ENCODE measurements at places on chromosomes 2 and 18.
A peak's percentile ranks its signal among the peaks of the same experiment; 100 is the strongest.

DNA sequence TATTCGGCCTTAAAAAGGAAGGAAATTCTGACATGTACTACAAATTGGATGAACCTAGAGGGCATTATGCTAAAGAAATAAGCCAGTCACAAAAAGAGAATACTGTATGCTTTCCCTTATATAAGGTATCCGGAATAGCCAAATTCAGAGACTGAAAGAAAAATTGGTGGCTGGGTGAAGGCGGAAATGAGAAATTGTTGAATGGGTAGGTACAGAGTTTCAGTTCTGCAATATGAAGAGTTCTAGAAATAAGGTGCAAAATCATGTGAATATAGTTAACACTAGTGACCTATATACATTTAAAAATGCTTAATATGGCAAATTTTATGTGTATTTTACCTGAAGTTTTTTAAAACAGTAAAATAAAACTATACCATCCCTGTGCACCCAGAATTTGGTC, 43.1 kb downstream of the RMP24 start:
- no peak for DNase-seq

DNA sequence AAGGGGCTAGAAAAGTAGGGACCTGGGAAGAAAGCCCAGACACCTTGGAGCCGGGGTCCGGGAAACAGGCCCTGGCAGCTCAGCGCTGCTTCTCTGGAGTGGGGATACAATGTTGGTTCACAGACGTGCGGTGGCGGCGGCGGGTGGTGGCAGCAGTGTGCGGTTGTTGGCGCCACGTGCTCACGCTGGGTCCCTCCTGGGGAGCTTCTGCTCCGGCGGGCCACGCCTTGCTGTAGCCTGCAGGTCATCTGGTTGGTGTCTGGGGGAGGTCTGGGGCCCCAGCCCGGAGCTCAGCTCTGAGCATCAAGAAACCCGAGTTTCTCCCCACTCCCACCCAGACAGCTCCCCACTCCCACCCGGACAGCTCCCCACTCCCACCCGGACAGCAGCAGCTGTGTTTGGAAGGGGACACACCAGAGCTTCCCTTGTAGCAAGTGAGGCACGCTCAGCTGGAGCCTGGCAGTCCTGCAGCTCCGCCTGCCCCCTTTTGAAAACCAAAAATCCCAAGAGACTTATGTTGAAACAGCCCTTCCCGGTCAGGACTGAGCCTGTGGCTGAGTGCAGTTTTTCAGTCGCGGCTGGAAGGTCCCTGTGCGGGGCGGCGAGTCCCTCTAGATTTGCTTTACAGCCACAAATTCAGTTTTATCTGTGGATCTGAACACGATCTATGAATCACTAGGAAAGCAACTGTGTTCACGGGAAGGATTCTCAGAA, 46.9 kb downstream of the NFATC1 start:
- peak; percentile 6 for DNase-seq

DNA sequence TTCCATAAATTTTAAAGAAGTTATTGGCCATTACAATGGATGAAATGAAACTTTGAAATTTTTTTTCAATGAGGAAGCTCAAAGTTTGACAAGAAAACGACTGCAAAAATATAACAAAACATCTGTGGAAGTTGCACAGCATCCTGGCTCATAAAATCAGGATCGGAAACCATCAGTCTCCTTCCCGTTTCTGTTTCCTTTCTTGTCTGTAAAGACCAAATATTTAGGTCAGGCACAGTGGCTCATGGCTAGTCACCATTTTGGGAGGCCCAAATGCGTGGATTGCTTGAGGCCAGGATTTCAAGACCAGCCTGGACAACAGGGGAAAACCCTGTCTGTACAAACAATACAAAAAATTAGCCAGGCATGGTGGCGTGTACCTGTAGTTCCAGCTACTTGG, 27.6 kb upstream of the SSB start:
- DNase-seq = no peak

DNA sequence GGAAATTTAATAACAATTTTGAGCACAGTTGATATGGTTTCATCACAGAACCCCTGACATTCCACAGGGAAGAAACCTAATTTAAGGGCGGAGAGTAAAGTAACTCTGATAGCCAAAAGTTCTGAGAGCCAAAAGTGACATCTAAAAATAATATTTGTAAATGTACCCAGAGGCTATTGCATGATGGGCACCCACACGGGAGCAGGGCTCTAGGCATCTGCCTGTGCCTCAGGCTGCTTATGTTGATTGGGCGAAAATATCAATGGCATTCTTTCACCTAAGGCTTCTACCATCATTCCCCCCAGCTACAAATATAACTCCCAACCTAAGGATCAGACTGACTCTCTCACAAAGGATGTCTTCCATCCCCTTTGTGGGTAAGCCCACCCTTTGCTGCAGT, 54.1 kb upstream of the PTPRM start:
- no peak for DNase-seq

DNA sequence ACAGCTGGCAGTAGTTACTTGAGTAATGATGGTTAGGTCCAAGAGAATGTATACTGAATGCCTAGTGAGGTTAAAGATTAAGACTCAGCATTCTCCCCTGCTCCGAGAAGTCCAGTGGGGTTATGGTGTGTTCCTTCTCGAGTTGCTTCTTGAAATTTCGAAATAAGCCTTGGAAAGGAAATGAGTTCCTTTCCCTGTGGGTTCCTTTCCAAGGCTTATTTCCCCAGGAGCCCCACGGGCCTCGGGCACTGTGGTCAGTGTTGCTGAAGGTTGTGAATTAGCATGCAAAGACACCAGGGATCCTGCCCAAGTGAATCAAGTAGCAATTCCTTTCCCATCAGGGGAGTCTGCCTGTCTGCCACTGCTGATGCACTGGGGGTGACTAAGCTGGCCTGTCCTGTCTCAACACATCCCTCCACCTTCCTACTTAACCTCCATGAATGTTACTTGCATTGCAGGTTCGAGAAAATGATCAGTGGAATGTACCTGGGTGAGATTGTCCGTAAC, 53.6 kb downstream of the HK2 start:
- DNase-seq = no peak

- no peak for DNase-seq
Observed at GRCh38 chr2:54918647-54919280, 131.5 kb downstream of the RTN4 start.

- no peak for DNase-seq
Observed at GRCh38 chr18:57683470-57683869, 61.8 kb upstream of the NARS1 start.

- peak; percentile 35 for DNase-seq
Observed at GRCh38 chr2:78992451-78992806, 33.1 kb upstream of the REG3G start.

GRCh38 chr18:78525366-78526111, 454.1 kb upstream of the SALL3 start:
- no peak for DNase-seq

- DNase-seq = no peak
Observed at GRCh38 chr2:125471963-125472362, 1184.0 kb upstream of the GYPC start.

DNA sequence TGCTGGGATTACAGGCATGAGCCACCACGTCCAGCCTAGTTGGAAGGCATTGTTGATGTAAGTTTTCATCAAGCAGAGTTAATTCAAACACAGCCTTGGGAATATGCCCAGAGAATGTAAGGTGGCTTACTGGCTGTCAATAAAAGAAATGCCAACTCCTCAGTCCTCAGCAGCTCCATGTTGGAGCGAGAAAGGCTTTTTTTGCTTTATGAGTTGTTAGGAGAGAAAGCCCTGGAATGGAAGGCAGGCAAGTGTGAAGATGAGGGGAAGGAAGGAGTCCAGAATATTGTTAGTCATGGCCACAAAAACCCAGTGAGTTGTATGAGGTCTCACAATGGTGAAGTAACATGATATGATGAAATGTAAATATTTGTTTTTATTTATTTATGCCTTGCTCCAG, 57.1 kb downstream of the MAP4K4 start:
- DNase-seq = no peak

GRCh38 chr2:115364093-115364492, 921.7 kb downstream of the DPP10 start:
- no peak for DNase-seq

DNA sequence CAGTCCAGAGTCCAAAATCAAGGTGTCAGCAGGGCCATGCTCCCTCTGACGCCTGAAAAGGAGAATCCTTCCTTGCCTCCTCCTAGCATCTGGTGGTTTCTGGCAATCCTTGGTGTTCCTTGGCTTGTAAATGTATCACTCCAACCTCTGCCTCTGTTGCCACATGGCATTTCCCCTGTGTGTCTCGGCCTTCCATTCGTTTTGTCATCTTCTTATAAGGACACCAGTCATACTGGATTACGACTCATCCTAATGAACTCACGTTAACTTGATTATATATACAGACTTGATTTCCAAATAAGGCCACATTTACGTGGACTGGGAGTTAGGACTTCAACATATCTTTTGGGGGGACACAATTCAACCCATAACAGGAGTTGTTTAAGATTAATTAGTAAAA, 15.8 kb downstream of the PMAIP1 start:
- DNase-seq = no peak

DNA sequence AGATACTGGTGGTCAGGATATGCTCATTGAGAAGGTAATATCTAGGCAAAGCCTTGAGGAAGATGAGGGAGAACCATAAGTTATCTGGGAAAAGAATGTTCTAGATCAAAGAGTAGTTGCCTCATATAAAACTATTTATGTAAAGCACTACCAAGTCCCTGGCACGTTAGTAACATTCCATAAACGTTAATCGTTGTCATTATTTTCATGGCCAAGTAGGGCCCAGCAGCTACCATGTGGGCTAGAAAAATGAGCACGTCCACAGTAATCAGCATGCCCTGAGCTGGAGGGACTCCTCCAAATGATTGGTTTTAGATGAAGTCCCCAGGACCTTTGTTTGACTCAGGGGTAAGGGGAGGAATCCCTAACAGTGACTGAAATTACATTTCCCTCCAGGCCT, 32.7 kb upstream of the AFTPH start:
- DNase-seq = no peak

DNA sequence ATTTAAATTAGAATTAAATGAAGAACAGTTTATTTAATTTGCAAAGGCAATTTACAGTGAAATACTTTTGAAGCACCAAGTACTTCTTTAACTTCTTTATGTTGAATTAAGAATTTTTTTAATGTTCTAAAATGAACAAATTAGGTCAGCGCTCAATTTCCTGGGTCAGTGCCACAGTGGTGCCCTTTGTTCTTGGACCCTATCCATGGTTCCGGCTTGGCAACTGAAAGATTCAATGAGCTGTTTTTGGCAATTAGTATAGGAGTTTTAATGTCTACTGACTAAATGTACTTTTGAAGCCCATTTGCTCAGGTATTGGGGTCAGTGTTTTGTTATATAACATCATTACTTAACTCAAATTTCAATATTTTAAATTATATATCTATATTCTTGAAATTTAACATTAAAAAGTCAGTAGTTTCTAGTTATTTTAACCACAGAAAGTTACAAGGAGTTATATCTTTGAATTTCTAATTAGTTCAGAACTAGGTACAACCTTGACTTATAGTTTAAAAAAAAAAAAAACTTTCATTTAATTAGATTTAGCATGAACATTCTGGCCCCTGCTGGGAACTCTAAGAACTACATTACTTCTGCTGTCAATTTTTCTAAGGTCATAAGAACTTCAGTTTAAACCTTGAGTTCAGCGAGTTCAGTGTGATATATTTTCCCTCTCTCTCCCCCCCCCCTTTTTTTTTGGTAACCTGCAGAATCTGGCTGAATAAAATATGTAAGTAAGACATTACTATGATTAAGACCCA, 7.6 kb upstream of the MSTN start:
- peak; percentile 72 for DNase-seq

GRCh38 chr2:9831670-9832069, 11.6 kb upstream of the TAF1B start:
- DNase-seq = no peak

DNA sequence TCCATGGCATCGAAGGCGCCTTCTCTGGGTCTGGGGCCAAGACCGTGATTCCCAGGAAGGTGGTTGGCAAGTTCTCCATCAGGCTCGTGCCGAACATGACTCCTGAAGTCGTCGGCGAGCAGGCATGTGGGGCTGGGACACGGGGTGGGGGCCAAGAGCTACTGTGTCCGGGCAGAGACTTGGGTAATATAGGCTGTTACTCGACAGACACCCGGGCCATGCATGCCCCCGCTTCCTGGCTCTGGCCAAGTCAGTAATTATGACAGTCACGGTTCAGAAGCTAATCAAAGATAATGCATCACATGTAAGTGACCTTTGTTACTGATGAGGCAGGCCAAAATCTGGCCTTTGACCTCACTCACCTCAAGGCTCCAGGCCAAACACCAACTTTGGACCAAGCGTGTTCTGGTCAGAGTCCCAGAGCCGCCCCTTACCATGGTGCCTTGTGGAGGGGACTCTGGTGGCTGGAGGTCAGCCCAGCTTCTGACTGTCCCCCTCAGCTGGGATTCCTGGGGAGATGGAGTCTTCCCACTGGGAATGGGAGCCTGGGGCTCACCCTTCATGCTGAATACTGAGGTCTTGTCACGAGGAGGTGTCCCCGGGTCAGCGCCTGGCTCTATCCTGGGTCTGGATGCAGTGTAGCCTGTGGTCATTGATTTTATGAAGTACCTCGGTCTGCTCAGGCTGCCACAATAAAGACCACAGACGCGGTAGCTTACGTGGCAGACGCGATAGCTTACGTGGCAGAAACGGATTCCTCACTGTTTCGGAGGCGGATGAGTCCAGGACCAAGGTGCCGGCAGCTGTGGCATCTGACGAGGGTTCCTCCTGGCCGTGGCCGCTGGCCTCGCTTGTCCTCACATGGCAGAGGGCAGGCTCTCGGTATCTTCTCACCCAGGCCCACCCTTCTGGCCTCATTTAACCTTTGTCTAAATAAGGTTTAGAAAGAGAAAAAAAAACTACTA, 17.7 kb upstream of the CNDP1 start:
- DNase-seq = no peak

DNA sequence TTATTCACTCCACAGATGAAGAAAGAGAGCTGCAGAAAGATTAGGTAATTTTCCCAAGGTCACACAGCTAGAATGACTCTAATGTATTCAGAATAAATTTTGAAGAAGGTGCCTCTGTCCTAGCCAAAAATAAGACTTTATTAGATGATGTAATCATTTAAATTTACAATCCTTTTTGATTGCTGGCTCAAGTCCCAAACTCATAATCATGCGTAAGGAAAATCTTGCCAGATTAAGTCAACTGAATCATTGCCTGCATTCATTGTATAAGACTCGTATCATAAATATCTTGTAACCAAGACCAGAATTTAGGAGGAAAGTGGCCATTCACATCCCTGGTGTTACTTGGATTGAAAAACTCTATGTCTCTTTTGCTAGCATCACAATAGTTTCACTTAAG, 53.1 kb upstream of the STK39 start:
- no peak for DNase-seq

- no peak for DNase-seq
Observed at GRCh38 chr2:181304011-181304844, 153.0 kb upstream of the ITGA4 start.

DNA sequence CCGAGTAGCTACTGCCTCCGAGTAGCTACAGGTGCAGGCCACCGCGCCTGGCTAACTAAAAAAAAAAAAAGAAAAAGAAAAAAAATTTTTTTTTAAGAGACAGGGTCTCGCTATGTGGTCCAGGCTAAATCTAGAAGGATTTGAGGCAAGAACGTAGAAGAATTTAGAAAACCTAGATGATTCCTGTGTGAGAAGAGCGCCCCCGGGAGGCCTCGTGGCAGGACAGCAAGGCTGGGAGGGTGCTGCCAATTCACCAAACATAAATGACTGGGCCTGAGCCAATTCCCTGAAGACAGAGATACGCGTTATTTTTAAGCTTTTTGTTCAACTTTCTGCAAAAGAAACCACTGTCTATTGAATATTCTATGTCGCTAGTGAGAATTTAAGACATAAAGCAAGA, 90.1 kb upstream of the TGFA start:
- peak; percentile 2 for DNase-seq

Measured in NCI-H526 (cell line).